ENCODE measurements at places on chromosomes 2 and 18.

DNA sequence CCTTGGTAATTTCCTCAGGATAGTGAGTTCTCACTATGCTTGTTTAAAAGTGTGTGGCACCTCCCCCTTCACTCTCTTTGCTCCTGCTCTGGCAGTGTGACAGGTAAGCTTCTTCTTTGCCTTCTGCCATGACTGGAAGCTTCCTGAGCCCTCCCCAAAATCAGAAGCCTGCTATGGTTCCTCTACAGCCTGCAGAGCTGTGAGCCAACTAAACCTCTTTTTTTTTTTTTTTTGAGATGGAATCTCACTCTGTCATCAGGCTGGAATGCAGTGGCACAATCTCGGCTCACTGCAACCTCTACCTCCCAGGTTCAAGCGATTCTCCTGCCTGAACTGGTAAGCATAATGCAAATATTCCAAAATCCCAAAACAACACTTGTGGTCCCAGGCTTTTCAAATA, 80.0 kb downstream of the SOWAHC start:
- no peak for DNase-seq

DNA sequence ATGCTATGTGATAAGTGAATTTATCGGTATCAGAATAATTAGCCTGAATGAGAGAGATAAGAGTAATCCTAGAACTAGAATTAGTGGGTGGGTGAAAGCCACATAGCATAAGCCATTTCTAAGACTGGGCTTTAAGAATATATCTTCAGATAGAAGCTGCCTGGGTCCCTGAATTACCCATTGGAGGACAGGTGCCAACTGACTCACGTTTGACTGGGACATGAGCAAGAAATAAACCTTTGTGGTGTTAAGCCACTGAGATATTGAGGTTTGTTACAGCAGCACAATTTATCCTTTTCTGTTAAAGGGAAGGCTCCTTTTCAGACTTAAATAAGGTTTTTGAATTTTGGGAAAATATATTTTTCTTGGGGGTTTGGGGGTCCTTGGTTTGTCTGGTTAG, 95.9 kb downstream of the POLE4 start:
- no peak for DNase-seq

- no peak for DNase-seq
Observed at GRCh38 chr2:129347486-129348217, 631.8 kb upstream of the RAB6C start.

DNA sequence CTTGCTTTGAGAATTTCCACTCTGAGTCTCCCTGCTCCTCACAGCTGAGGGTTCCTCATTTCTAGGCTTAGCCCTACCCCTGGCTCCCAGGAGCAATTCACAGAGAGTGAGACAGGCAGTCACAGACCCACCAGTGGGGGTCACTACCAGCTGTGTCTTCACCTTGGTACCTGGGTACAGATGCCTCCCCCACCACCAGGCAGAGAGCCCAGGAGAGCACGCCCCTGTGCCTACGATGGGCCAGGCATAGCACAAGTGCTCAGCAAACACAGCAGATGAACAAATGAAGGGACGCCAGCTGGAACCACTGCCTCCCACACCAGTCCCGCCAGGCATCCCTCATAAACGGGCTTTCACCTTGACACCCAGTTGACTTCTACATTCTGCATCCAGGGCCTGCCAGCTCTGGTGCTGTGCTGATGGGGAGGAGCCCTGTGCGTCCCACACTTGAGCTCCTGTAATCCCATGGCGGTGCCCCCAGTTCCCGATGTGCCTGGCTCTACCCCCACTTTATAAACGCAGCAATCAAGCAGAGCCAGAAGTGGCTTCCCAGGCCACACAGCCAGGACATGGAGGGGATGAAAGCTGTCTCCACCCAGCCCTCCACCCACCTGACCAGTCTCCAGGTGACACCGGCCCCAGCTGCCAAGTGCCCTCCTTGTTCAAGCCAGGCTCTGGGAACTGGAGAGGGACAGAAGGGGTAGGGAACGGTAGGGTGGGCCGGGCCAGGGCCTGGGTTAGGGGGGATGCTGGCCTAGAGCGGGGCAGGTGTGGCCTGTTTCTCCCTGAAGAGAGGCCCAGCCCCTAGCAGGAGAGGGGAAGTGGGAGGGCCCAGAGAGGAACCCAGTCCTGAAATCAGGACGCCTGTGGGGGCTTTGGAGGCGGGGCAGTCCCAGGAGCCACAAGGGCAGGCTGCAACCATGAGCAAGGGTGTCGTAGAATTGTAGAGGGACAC, 42.5 kb downstream of the SCTR start:
- no peak for DNase-seq

DNA sequence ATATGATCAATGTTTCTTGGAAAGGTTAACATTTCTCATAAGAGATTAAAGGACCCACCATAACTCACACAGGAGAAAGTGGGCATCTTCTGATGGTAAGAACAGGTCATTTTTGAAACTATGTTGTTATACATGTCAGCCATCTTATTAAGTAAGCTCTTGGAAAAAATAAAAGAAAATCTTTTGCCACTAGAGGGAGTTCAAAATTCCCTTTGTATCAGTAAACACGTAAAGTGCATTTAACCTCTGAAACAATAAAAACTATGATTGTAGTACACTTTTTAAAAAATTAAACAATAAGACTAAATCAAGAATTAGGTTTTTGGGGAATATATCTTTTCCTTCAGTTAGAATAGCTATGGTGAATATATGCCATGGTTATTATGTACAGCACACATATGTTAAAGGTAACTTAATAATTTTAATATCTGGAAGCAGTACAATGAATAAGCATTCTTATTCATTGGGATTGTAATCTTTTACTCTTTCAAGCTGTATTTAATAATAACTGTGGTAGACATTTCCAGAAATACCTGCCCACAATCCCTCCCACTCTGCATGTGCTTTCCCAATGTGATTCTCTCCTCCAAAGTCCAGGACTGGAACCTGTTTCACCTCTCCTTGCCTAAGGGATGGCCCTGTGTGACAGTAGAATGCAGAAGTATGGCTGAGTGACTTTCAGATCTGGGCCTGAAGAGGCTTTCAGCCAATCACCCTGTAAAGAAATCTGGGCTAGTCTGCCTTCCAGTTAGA, 64.2 kb downstream of the RBMS1 start:
- DNase-seq = no peak

DNA sequence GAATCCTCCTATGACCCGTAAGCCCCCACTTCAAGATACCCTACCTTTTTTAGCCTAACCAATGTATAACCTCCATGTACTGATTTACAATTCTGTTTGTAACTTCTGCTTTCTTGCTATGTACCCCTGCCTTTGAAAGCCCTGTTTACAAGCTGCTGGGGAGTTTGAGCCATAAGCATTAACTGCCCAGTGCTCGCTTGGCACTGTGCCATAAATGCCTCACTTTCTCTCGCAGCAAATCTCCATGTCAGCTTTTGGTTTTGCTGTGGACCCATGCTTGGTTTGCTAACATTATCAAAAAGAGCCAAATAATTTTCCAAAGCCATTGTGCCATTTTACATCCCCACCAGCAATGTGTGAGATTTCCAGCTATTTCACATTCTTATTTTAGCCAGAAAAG, 51.8 kb downstream of the TEX51 start:
- DNase-seq = no peak

DNA sequence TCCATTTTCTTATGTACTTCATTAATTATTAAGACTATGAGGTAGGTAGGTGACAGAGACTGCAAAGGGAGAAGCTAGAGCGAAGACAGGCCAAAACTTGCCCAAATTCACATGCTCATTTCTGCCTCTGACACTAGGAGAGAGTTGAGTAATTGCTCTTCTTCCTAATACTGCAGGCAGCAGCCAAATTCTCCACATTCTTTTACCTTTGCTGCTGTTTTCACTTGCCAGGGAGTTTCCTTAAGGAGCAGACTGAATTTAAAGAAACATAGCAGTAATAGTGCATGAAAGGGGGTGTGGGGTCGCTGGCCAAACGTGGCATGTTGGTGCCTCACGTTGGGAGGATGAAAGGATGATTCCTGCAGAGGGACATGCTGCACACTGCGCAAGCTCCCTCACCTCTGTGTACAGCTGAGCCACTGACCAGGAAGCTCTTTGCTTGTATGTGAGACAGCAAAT, 12.3 kb downstream of the CRIM1 start:
- no peak for DNase-seq

DNA sequence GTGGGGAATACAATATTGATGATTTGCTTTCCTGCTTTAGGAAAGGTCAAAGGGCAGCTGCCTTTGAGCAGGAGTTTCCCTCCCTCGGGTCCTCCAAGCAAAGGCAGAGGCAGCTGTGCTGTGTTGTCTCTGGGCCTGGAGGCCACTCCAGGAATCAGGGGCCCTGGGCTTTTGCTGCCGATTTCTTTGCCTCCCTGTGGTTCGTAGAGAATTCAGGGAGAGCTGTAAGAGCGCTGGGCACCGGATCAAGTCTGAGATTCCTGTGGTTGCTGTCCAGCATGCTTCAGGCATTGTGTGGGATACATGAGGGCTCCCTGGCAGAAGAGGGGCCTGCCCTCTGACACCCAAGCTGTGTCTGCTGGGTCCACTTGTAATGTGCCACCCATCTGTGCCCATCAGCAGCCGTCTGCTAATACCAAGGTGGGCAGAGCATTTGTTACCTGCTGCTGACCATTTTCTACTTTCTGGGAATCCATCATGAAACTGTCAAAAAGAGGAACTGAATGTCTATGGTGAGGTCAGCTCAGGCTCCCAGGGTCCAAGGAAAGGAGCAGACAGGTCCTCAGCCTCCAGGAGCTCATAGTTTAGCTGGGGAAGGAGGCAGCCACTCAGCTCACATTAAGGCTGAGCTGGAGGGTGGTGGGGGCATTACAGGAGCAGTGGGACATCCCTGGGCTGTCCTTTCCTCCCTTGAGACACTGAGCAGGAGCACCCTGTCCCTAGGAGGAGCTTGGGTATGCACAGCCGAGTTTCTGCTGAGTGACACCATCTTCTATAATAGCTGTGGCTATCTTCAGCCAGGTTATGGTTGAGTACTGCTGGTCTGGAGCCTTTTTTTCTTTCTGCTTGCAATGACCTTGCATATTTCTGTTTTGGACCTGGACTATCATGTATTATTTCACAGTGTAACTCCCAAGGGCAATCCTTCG, 68.5 kb downstream of the CTIF start:
- DNase-seq = no peak

- no peak for DNase-seq
Observed at GRCh38 chr2:213145715-213146242, 5.6 kb downstream of the IKZF2 start.

DNA sequence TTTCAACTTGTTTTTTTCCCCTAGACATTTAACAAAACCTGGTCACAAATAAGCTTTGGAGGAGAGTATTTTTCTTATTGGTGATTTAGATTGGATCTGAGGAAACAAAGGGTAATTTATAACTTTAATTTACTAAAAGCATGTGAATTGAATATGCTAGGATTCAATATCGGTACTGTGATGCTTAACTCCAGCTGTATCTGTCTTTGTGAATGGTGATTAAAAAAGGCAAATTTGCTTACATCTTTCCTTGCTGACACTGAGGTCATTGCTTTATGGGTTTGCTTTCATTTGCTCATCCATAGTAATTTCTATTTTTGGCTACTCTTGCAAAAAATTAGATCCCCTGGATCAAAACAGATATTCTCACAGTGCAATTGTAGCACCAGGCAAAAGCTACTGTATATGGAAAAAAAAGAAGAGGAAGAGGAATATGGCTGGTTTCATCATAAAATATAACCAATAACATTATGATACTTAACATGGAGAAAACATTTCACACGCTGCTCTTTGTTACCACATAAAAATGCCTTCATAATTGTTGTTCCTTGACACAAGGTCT, 832.0 kb upstream of the ZEB2 start:
- no peak for DNase-seq

DNA sequence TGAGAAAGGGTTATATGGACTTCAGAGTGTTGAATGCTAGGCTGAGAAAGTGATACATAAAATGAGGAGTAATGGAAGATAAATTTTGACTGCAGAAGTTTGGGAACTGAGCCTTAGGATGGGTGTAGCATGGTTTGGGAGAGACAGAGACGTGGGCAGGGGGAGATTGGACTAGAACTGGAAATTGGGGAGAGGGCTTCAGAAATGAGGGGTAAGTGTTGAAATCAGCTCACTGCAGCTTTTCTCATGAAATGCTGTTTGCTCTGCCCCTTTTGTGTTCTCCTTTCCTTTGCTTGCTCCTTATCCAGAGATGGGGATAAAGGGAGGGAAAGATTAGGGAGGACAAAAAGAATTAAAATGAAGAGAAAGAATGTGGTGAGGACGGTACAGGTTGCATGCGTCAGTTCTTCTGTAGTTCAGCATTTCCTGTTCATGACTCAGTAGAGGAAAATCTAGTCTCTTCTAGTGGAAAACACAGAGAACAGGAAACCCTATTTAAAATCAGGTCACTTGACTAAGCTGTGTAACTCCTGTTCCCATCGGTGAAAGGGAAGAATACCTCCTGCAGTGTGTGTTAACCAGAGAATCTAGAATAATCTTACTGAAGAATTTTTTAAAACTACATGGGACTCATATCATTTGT, 105.6 kb downstream of the CRIM1 start:
- no peak for DNase-seq

DNA sequence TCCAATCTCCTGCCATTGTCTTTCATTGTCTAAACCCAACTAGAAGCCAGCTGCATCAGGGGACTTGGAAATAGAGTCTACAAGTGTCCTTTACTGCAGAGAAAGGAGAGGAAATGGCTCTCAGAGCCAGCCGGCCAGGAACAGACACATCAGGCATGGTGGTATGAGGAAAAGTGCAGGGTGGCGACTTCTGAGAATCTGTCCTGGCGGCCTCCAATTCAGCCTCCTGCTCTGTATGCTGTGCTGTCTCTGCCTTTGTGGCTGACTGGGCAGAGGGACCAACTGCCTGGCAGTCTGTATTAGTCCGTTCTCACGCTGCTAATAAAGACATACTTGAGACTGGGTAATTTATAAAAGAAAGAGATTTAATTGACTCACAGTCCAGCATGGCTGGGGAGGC, 36.8 kb upstream of the AQP4 start:
- DNase-seq = no peak

GRCh38 chr2:121472470-121472993, 58.1 kb upstream of the RNU4ATAC start:
- no peak for DNase-seq

- no peak for DNase-seq
Observed at GRCh38 chr2:105782123-105782522, 37.4 kb downstream of the NCK2 start.

GRCh38 chr2:215602997-215603396, 167.1 kb upstream of the FN1 start:
- DNase-seq = no peak

GRCh38 chr18:28284132-28284531, 107.2 kb upstream of the CDH2 start:
- no peak for DNase-seq

DNA sequence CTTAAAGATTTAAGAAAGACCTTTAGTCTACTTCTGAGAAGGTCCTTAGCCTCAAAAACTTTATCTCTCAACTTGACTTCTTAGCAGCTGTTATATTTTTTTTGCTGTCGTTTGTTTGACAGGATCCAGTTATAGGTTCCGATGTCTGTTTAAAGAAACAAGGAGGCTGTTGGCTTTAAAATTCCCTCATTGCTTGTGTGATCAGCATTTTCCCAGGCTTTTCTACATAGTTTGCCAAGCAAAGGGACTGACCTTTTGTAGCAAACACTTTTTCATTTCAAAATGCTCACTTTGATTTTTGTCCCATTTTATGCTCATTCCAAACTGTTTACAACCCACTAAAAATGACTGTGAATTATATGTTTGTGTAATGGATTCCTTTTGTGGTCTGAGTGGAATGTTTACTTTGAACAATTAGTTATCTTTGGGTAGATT, 394.9 kb downstream of the ARHGAP15 start:
- no peak for DNase-seq

Data from stimulated activated CD8-positive, alpha-beta memory T cell treated with anti-CD3 and anti-CD28 coated beads, Interleukin-4, amount 100 ng/mL, for 4 hours (primary cell).